T-helper 22 cell (primary cell): ENCODE measurements at places on chromosomes 1 and 21.

- no peak for DNase-seq
These were observed 100.9 kb downstream of the XCL2 start for GRCh38 chr1:168442931-168443330.

DNA sequence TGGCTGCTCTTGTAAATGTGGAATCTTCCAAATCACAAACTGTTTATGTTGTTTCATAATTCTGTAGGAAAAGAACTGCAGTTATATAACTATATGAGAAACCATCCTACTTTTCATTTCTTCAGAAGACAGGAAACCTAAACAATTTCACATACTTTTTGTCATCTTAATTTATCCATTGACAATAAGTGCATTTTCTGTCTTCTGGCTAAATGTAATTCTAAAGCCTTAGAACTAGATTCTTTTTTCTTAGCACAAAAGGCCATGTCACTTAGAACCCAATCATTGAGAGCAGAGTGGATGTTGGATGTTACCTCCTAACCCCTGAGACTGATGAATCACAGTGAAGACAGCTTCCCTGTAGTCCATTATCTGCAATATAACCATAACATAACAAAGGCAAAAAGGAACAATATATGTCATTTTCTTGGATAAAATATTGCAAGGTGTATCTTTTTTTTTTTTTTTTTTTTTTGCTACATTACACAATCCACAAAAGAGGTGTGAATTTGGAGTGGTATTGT is 410.2 kb upstream of the PRMT6 start:
- DNase-seq = no peak

DNA sequence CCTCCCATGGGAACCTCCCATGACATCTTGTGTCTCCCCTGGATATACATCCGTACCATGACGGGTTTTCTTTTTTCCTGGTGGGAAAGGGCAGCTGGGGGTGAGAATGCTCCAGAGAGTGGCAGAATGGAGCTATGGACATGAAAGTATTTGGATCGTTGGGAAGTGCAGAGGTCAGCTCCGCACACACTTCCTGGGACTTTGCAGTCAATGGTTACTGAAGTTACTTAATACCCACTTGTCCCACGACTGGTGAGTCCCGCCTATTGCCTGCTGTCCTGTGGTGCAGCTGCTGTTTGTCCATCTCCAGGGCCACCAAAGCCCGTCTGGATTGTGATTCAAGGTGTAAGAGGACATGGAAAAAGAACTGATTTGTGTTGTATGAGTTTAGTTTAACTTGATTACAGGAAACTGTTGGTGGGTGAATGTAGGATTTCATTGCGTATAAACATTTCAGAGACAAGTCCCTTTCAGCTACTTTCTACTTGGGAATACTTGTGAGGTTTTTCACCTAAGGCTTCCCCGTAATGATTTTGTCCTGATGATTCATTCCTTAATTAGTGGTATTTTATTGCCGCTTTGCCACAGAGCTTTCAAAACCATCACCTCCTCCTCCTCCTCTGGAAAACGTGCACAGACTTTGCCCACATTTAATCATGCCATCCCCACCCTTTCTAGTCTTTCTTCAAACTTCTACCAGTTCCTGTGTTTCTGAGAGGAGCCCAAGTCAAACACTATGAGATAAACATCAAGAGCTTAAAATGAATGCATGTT is 308.8 kb downstream of the KIF26B start:
- no peak for DNase-seq

DNA sequence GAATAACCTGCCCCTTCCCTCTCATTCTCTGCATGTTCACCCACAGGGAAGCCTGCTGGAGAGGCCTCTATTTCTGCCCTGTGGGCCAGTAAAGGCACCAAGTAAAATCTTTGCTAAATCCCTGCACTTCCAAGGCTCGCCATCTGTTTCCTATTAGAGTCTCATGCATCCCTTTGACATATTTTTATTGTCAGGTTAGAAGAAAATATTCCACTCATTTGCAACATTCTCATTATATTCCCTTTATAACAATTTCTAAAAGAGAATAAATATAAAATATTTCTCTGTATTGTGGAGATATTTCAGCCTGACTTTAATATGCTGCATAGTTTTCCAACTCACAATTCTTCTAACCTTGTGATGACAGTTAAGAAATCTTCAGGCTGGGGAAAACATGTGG is 340.4 kb upstream of the VAMP3 start:
- DNase-seq = no peak

- no peak for DNase-seq
These were observed 388.1 kb upstream of the VAMP3 start for GRCh38 chr1:7382971-7383370.

GRCh38 chr1:206706806-206707366 is 22.2 kb downstream of the MAPKAPK2 start:
- DNase-seq = no peak

DNA sequence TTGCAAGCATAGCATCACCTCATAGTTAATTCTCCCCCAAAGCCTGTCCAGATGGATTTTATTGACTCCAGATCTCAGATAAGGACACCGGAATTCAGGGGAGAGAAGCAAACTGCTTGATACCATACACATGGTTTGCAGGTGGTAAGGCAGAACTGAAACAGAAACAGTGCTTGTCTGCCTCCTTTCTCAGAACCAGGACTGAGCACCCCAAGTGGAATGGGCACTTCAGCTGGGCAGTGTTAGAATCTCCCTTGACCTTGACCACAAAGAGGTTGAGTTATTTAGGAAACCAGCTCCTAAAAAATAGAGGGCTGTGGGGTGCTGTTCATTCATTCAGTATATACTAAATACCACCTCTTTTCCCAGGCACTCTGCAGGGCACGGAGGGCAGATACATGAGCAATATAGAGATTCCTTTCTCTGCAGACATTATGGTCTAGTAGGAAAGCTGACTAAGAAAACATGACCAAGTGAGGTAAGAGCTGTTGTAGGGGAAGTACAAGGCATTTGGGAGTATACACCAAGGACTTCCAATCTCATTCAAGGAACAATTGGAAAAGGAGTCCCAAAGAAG is 185.2 kb downstream of the C1orf94 start:
- DNase-seq = no peak

DNA sequence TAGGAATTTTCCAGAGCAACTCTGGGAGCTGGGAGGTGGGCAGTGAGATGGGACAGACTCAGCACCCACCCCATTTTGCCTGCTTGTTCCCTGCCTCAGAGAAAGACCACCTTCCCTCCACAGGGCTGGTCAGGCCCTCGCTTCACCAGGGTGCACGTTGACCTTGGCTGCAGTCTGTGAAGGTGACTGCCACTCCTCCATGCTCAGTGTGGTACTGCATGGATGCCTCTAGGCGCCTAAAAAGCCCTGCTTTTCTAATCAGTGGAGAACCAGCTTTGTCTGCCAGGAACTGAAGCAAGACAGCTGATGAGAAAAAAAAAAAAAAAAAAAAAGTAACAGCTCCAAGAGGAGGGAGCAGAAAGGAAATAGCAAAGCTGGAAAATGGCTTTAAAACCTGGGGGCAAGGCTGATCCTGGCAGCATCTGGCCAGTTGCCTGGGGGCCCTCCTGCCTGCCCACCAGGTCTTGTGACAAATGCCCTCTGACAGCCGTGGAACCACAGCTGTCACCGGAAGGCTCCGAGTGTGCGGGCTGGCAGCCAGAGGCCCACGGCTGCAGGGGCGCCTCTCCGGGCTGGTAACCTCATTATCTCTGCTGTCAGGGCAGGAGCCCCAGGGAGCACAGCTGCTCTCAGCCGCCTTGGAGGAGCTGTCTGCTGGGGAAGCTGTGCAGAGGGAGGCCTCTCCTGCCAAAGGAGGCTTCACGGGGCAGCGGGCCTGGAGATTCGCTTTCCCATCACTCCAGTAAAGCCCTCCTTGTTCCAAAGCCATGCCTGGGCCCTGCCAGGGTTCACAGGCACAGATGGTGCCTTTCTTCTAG is 13.7 kb downstream of the KIAA1614 start:
- DNase-seq = no peak

DNA sequence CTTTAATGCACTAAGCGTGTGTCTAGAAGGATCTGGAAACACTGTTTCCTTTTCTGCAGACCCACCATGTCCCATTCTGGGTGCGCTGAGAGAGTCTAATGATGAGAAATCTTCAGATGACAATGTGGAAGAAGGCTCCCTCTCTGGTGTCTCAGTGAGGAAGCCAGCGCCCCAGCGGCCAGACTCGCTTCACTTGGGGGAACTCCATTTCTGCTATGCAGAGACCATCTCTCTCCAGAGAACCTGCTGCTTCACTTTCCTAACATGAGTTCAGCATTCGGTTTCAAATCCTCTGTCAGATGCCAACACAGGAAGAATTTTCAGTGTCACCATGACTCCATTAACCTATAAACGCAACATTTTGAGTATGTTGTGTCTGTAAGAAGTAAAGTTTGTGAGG is 121.8 kb downstream of the SYF2 start:
- DNase-seq = no peak

- DNase-seq = no peak
These were observed 146.1 kb upstream of the CSF3R start for GRCh38 chr1:36628804-36629203.

- no peak for DNase-seq
These were observed 286.8 kb upstream of the PLD5 start for GRCh38 chr1:242811092-242811840.

- no peak for DNase-seq
These were observed 35.3 kb upstream of the BCAR3 start for GRCh38 chr1:93716941-93717368.

- DNase-seq = no peak
These were observed 84.5 kb upstream of the BCL10 start for GRCh38 chr1:85360730-85361493.

DNA sequence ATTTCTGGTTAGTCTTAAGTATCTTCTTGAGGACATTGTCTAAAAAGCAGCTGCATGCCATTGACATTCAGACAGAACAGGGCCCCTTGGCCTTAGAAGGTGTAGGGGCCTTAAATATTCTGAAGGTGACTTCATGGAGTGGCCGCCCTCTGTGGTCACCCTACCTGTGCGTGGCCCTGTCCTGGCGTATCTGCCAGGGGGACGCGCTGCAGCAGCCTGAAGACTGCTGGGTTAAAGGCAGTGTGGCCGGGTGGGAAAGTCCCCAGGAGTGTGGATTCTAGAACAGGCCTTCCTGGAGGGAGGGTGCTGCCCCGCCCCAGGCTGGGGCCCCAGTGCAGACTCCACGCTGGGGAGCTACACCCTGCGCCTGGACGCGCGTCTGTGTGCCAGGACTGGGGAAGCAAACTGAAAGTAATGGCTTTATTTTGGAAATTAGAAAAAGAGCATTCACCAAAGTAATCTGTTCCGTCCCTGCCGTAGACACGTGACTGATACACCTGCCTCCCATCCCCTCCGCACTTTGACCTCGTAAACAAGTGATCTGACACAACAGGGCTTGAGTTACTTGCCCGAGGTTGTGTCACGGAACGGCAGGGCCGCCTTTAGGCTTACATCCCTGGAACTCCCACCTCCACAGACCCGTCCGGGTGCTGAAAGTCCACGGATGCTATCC is 1.8 kb downstream of the AGPAT3 start:
- peak; percentile 58 for DNase-seq

- no peak for DNase-seq
These were observed 49.1 kb upstream of the C1orf146 start for GRCh38 chr1:92168657-92169056.

DNA sequence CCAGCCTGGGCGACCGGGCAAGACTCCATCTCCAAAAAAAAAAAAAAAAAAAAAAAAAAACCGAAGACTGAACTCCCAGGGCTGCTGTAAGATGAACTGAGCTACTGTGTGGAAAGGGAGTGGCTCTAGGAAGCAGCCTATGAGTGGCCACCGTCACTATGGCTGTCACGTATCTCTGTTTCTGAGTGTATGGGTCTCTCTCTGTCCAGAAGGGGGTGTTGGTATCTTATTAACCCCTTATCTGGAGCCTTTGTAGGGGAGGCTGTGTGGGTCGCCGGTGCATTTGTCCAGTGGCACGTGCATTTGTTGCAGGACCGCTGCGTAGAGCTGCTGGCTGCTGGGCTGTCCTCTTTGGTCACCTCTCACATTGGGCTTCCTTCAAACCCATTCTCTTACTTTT is 326.6 kb downstream of the CAMTA1 start:
- DNase-seq = no peak

DNA sequence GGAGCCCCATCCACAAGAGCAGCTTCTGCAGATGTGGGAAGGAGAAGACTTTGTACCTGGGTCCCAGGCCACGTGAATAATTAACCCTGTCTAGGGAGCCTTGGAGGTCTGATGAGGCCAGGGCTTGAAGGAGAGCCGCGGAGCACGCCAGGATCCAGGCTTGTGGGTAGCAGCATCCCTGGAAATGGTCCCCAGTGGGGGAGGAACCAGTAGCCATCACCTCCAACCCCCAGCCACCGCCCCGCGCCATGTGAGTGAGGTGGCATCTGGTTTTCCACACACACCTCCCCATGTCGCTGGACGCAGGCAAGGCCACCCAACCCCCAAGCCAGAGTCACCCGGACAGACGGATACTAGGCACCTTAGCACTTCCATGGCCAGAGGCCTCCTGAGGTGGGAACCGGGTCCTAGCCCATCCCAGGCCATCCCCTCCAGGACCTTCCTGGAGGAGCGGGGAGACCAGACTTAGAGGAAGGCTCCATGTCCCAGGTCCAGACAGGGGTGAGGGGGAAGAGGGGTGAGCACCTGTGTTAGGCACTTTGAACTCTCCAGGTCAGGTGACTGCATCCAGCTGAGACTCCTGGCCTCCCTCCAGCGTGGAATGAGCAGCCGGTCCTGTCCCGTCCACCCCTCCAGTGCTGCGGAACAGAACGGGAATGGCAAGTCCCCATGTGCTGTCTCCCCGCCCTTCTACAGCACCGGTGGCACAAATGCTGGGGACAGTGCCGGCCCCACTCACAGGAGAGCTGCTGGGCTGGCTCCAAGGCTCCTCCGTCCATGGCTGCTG is 53.2 kb downstream of the RIPK4 start:
- DNase-seq = no peak
